Endodermal cell (in vitro differentiated cells): ENCODE measurements at places on chromosomes 3 and 15. TPM values are rescaled to one million over a fixed set of nuclear protein-coding genes. Genes with fewer than 3 reads are reported as not detected.

DNA sequence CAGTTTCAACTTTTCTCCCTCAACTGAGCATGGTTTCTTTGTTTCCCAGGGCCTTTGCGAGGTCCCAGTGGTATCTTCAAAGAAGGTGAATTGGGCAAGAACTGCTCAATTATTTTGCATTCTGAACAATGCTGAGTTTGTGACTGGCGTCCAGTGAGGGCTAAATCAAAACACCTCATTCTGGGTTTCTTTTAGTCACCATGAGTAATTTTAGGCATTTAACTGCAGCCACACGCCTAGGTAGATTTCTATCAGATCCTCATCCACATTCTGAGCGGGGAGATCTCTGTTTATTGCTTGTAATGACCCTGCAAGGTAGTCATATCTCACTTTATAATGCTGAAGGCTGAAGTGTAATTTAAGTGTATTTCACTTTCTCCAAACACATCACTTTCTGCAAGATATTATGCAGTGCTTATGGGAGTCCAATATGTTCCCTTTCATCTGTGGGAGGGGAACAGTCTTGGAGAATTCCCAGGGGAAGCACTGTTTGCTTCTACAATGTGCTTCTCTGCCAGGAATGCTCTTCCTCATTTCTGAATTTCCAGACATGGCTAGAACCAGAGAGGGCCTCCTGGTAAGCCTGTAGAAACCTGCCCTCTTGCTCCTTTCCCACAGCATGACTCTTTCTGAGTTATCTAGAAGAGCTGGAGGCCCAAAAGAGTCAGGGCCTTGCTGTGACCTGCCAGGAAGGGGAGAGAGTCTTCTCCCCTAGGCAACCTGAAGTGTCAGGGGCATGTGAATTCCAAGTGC, 91.7 kb downstream of the FRMD4B start:
- DNase-seq: no peak

DNA sequence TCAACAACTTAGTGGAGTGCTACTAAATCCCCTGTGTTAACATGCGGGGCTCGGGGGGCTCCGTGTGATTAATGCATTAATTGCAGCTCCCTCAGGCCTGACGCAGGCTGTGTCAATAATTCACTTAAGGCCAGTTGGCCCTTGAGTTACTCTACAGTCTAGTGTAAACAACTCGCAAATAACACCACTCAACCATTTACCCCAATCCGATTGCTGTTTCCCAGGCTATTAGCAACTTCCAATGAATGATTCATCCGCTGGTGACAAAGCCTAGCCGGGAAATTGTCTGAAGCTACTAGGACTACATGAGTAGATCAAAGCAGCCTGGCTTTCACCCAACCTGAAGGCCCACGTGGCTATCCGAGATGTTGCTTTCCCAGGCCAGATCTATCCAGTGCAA, 121.3 kb upstream of the SOX14 start:
- DNase-seq: peak; percentile 73

DNA sequence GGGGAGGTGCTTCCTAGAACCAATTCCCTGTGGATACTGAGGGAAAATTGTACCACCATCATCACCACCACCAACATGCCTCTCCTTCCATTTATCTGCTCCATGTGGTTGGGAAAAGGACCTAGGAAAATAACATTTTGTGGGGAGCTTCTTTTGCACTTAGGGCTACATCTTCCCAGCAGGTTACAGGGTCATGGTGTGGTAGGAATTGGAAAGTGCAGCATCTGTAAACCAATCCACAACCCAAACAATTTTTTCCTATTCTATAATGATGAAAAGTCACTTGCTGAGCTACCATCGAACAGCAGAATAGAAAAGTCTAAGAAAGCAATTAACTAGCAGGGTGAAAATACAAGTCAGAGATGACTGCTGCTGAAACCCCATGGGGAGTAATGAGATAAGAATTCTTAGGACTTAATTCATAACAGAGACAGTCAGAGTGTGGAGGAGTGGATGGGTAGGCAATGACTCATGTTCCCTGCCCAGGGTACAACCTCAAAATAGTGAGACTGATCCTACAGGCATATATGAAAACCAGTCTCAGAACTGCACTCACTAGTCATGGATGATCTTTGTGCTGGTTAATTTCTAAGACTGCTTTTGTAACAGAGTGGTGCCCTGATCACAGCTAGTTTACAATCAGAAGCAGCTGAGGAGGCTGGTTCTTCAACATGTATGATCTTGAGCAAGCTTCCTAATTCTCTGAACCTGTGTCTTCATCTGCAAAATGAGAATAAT, 38.1 kb upstream of the LEKR1 start:
- DNase-seq: no peak

DNA sequence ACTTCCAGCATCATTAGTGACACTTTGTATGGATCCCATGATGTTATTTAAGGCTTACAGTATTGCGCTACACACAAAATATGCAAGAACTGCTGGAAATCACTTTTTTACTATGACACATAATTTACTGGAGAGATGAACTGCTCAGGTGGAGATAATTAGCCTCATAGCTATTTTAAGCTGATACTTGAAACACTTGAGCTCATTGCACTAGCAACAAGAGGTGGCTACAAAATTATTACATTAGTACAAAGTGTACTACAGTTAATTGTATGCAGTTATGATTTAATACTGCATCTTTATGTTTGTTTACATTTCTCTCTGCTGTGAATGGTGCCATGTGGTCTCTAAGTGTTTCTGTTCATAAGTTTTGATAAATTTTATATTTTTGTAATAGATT, 6.5 kb upstream of the LZTFL1 start:
- DNase-seq: no peak

DNA sequence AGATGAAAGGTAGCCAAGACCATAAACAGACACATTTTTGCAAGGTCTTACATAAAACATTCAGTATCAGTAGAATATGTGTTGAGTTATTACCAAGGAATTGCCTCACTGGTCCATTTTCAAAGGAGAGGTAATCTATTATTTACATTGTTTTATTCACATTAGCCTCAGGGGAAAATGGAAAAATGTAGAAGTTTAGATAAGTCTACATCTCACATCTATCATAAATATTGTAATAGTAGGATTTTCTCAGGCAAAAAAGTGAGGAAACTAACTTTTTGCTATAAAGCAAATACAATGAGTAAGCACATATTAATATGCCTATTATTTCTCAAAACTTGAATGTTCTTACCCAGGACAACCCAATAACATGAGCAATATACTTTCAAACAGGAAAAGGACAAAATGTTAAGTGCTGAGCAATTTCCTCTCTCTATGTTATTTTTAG, 184.6 kb upstream of the AGTR1 start:
- DNase-seq: no peak

- no peak for DNase-seq
These were observed 393.4 kb upstream of the NR2F2 start for GRCh38 chr15:95937128-95937528.

DNA sequence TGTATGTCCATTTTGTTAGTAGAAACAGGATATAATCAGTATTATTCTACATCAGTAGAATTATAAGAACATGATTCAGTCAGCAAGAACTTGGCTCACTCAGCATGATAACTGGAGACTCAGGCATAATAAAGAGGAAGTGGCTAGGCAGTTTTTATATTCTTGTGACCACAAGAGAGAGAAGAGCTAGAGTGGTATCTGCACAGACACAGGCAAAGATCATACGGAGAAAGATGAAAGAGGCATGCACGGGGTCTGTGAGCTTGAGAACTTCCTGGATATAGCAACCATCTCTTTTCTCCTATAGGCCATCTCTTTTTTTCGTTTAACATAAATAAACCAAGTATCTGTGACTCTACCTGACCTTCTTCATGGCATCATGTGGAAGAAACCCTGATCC, 46.8 kb downstream of the MYO5A start:
- DNase-seq: no peak

DNA sequence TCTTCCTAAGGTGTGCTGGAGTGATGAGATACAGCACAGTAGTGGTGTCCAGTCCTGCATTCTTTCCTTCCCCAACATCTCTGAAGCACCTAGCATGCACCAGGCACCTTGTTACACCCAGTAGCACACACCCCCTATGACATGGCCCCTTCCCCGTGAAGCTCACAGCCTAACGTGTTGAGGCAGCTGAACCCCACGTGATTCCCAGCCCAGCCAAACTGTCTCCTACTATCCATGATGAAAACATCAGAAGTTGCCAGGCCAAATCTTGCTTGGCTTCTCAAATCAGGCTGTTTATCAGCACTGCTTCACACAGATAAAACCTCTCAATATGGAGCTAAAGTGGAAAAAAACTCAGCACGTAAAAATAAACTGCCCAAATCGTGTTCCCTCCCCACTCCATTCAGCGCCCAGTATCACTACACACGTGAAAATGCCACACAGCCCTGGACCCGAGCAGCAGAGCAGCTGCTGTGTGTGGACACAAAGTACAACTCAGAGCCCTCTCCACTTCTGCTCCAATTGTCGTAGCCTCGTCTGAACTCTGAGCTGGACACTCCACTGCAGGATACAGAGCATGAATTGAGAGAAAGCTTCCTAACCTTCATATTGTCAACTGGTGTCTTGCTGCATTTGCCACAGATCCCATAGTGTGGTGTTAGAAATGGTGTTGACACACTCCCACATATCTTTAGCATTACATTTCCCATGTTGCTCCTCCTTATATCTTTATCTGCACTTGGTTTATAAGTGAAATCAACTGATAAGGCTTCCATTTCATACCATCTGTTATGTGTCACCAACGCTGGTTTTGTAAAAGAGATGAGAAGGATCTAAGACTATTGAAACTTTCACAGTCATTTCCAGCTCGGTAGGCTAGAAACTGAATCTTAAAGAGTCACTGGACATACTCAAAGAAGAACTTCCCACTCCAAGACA, 279.8 kb downstream of the RORA start:
- no peak for DNase-seq

DNA sequence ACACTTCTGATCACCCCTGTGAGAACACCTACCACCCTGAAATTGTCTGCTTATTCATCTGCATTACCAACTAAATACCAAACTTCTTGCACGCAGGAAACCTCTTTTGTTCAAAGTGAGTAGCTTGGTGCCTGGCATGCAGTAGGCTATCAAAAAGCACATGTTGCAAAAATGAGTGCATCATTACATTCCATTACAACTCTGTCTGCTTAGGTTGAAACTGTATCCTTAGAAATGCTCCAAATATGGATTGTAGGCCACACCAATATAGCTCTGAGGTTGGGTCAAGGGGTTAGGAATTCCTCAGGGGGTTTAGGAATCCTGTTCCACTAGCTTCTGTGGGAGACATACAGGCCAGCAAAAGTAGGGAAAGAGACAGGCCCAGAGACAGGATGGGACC, 107.2 kb downstream of the THRB start:
- no peak for DNase-seq

GRCh38 chr3:59605944-59606534, 556.2 kb upstream of the CFAP20DC start:
- no peak for DNase-seq

The STRA6 gene
- 25.7 to 119 TPM (median 26.2 TPM) in 3 replicates for total RNA-seq

The DMXL2 gene
- 20.8 and 21.5 TPM in 2 replicates for total RNA-seq

The IL17RD gene
- 34.2 to 47.6 TPM (median 47.1 TPM) in 3 replicates for total RNA-seq

The HYAL2 gene
- 36.4 to 68.7 TPM (median 61.1 TPM) in 3 replicates for total RNA-seq
